ENCODE measurements at places on chromosomes 5 and 9. TPM values are rescaled to one million over a fixed set of nuclear protein-coding genes. Genes with fewer than 3 reads are reported as not detected.

PDGFRB gene
- 11.5 TPM for total RNA-seq

TCF7 gene
- total RNA-seq, result 4.6 TPM

BTNL8 gene
- total RNA-seq, result not detected

- no peak for ATAC-seq
Measured at GRCh38 chr9:78463750-78464149, 166.8 kb downstream of the PSAT1 start.

- peak; percentile 79 for ATAC-seq
Measured at GRCh38 chr5:141714542-141715310, 32.7 kb upstream of the ARAP3 start.

GRCh38 chr5:96794757-96795156, 13.0 kb downstream of the ERAP1 start:
- no peak for ATAC-seq

GRCh38 chr5:177365845-177366527, 8.3 kb downstream of the RGS14 start:
- ATAC-seq, result no peak

GRCh38 chr5:93249651-93250289, 331.2 kb downstream of the NR2F1-AS1 start:
- ATAC-seq, result no peak

GRCh38 chr5:80439213-80439612, 31.3 kb downstream of the ZFYVE16 start:
- ATAC-seq, result no peak

All from esophagus mucosa (tissue), 1 donor.